ENCODE measurements at places on chromosomes 4 and X.

DNA sequence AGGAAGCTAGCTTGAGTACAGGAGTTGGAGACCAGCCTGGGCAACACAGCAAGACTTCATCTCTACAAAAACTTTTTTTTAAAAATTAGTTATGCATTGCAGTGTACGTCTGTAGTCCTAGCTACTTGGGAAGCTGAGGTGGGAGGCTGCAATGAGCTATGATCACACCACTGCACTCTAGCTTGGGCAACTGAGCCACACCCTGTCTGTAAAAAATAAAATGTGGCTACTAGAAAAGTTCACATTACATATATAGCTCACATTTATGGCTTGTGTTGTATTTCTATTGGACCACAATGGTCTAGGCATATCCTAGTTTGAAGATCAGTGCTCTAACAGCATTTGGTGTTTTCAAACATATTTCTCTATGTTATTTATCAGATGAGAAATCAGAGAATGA is 11.8 kb upstream of the CPEB2 start:
- no peak for DNase-seq

DNA sequence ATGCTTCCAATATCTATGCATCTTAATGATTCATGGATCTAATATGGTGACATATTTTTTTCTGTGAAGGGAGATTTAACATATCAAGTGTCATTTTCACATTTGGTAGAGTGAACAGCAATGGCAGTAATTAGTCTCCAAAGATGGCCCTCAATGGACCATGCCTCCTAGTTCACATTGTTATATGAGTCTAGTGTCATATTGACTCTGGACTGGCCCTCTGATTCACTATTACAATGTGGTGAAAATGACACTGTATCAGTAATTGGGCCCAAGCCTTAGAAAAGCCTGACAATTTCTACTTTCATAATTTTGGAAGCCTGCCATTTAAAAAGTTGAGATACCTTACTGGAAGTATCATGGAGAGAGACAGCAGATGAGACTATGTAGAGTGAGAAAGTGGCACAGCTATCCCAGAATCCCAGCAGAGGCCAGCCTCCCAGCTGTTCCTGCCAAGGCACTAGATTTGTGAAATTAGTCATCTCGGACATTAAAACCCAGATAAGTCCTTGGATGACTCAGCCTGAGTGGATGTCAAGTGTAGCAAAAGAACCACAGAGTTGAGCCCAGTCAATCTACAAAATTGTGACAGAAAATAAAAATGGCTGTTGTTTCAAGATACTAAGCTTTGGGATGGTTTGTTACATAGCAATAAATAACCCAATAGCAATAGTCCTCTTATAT is 68.4 kb downstream of the ARHGEF38 start:
- no peak for DNase-seq

DNA sequence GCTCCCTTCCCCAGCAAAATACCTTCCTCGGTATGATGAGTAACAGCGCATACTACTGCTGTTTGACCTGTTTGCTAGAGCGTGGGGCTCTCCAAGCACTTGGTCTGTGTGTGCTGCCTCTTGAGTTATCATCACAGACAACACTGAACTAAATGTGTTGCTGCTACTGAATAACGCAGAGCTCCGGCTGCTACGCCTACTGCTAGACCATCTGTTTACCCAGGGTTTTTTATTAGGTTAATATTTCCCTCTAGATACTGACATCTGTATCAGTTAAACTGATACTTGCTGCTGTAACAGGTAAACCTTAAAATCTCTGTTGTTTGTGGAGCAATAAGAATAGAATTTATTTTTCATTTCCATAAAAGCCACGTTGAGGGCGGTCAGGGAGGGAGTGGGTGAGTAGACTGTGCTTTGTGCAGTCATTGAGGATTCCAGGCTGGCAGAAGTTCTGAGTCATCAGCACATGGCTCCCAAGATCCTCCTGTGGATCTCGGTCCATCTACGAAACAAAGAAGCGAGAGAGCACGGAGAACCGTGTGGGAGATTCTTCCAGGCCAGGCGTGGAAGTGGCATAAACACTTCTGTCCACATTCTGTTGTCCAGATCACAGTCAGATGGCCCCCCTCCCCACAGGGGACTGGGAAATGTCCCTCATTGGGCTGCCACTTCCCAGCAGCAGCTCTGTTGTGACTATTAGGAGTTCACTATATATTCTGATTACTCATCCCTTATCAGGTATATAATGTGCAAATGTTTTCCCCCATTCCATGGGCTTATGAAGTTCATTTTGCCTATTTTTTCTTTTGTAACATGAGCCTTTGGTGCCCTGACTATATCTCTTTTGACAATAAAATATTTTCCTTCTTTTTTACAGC is 14.1 kb downstream of the GRK4 start:
- no peak for DNase-seq

- no peak for DNase-seq
These were observed 2.2 kb upstream of the CFI start for GRCh38 chr4:109803924-109804571.

DNA sequence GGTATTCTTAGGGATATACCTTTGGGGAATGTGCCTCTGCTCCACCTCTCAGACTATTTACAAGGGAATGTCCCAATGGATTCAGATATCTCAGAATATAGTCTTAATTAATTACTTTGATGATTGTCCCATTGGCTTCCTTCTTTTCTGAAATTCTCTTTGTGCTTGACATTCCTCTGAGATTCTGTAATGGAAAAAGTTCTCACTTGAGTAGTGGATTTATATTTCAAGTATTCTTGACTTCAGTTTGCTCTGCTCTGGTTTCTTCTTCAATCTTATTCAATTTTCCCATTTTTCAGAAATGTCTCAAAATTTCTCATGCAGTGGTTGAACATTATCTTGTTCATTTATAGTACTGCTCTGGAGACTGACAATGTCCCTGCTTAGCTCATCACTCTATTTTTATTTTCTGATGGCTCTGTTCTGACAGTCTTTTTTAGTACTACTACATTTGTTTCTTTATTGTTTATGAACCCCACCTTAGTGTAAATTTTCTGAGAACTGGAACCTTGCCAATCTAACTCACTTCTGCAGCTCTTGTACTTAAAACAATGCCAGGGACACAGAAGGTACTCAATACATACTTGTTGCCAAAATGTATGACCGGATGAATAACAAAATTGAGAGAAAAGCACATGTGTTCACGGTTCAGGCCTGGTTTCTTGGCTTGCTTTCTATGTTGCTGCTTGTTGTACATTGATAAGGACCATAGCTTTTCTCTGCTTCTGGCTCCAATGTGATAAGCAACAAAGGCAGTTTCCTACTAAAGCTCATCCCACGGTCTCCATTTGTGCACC is 471.7 kb downstream of the GASK1B start:
- no peak for DNase-seq

Data from cortex of kidney (tissue), 1 donor.